Stomach (tissue), 19 donors: ENCODE measurements at places on chromosomes 16 and 17. TPM values are rescaled to one million over a fixed set of nuclear protein-coding genes. Genes with fewer than 3 reads are reported as not detected.

Gene SLC2A4
- total RNA-seq: 4.2 TPM

DNA sequence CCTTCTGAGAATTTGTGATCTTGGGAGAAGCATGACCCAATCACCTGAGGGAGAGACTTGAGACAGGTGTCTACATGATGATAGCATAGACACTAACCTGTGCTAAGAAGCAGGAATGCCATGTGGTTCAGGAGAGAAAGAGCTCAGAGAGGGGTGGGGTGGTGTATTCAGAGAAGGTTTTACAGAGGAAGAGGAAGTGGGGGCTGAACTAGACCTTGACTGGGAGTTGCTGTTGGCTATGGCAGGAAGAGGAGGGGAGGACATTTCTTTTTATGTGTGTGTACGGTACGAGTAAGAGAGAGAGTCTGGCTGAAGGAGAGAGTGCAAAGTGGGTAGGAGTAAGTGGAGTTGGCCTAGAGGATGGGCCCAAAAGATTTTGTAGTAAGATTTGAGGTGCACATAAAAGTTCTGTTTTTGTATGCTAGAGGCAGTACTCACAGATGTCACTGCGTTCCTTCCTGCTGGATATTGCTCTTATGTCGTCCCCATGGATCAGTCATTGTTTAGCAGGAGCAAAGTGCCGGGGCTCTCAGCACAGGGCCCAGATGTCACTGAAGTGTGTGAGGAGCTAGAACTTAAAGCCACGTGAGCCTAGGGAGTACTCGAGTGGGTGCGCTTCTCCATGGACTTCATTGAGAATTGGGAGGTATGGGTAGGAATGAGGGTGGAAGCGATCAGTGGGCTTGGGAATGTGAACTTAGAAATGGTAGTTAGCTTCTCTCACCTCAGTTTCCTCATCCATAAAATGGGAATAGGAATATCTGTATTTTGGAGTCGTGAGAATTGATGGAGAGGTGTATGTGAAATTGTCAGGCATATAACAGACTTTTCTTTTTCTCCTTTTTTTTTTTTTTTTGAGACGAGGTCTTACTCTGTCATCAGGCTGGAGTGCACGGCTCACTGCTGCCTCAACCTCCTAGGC lies 22.1 kb downstream of the SLC7A6 start:
- DNase-seq: no peak

Gene CLDN9
- total RNA-seq: not detected

Gene PDE6G
- 2.0 TPM for total RNA-seq

Gene KRT16
- not detected for total RNA-seq

Gene WSCD1
- total RNA-seq: 0.72 TPM

GRCh38 chr17:9937241-9937761 lies 32.2 kb upstream of the RCVRN start:
- no peak for DNase-seq
